T-helper 2 cell (primary cell): ENCODE measurements at places on chromosomes 6 and 20.

- no peak for DNase-seq
Measured at GRCh38 chr6:11241793-11242201, 9.3 kb upstream of the NEDD9 start.

DNA sequence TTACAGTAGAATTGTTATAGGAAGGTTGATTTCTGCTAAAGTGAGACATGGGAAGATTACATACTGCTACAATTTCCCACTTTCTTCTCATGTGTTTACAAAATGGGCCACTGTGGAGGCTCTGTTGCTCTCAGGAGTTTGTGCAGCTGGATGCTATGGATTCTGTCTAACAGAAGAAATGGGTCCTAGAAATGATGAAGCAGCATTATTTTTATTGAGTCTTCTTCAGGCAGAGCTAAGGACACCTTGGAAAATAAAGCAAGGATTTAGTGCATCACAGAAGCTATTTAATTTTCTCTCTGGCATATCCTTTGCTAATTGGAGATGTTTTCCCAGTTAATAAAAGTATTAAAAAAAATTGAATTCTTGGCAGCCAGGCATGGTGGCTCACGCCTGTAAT is 29.2 kb downstream of the CCDC170 start:
- DNase-seq = no peak

- DNase-seq = no peak
Measured at GRCh38 chr6:7954477-7955200, 44.1 kb upstream of the TXNDC5 start.

DNA sequence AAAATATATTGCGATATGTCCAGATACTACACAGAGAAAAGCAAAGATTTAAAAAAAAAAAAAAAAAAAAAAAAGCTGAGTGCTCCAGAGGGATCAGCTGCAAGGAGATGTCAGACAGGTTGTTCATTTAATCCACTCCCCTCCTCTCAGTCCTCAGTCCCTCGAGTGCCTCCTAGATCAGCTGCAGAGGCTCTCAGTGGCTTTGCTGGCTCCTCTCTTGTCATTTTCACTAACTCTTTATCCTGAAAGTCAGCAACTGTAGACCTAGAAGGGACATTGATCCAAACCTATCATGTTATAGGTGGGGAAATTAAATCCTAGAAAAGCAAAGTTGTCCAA is 61.6 kb downstream of the KIAA0319 start:
- DNase-seq = no peak

DNA sequence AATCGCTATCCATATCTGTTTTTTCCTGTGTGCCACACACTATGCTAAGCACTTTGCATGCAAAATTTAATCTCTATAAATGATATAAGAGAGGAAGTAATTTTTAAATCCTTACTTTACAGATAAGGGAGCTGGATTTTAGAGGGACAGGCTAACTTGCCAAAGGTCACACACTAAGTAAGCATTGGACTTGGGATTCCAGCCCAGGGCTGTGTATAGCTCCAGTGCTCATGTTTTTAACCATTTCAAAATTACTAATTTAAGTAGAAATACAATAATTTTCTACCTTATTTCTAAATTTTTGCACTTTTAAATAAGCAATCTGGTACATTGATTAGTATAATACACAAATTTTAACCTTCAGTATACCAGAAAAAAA is 144.6 kb downstream of the UST start:
- no peak for DNase-seq

DNA sequence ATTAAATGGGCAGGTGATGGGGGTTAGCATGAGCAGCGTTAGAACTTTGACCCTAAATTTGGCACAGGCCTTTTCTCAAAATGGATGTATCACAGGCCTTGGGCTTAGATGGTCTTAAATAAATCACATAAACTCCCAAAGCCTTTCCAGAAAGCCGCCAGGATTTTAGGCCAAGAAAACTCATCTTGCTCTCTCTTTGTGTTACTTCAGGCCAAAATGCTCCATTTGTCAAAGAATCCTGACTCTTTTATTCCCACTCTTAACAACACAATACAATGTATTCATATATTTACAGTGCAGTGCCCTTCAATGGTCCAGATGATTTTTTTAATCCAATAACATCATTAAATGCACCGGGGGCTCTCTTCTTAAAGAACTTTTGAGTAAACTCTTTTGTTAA is 5.9 kb upstream of the TCP11 start:
- DNase-seq = no peak

- DNase-seq = no peak
Measured at GRCh38 chr6:151647976-151648639, 154.3 kb downstream of the CCDC170 start.

DNA sequence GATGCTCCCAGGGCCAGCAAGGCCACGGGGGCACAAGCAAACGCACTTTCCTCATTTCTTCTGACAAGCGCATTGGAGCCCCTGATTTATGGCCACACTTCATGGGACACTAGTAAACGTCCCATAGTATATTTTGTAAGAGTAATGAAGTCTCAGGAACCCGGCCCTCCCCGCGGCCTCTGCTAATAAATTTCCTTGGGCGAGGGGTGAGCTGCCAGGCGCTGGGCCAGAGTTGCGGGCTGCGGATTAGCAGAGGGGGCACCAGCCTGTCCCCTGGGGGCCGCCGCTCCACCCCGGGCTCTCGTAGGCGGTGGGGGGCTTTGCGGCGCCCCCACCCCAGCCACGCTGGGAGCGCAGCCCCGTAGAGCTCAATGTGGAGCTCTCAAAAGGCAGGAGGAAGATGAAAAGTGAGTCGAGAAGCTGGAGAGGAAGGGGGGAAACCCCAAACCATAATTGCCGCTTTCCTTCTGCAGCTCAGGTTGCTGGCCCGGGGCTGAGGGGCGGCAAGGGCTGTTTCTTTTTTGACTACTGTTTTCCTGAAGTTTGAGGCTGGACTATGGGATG is 173.6 kb downstream of the CDC5L start:
- DNase-seq = no peak

DNA sequence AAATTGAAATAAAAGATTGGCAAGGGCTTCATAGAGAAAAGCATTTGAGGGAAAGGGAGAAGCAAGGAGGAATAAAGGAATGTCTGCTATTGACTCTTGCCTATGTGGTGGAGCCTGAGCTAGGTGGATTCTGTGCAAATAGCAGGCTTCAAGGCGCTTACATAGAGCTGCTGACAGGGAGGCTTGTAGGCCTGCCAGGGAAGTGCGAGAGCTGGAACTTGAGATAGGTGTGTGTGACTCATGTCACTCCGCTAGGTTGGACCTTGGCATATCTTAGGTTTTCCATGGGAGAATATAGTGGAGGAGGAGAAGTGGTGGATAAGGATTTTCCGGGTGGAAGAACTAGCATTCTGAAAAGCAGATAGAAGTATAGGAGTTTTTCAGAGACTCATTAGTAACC is 14.0 kb downstream of the SNRNP48 start:
- no peak for DNase-seq

DNA sequence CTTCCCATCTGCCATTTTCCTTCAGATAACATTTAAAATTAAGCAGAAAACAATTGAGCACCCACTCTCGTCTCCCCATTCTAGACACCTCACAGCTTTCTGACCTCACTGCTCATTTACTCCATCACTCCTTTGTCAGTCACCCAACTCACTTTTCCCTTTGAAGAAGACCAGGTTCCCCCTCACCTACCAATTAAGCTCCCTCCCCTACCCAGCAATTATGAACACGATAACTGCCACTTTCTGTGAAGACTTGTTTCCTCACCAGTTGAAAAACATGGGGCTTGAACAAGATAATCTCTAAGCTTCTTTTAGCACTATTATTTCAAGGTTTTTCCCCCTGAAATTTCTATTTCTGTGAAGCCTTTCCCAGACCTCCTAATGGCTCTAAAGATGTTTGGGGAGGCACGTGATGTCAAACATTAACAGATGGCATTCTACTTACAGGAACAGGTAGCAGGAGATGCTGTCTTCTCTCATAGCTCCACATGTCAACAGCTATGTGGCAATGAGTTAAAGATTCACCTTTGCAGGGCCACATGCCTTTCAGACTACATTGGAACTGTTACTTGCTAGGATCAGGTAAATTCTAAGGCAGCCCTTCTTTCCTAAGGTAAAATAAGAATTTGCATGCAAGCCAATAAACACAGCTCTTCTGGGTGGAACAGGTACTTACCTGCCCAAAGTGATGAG is 24.8 kb upstream of the SLA2 start:
- DNase-seq = no peak

DNA sequence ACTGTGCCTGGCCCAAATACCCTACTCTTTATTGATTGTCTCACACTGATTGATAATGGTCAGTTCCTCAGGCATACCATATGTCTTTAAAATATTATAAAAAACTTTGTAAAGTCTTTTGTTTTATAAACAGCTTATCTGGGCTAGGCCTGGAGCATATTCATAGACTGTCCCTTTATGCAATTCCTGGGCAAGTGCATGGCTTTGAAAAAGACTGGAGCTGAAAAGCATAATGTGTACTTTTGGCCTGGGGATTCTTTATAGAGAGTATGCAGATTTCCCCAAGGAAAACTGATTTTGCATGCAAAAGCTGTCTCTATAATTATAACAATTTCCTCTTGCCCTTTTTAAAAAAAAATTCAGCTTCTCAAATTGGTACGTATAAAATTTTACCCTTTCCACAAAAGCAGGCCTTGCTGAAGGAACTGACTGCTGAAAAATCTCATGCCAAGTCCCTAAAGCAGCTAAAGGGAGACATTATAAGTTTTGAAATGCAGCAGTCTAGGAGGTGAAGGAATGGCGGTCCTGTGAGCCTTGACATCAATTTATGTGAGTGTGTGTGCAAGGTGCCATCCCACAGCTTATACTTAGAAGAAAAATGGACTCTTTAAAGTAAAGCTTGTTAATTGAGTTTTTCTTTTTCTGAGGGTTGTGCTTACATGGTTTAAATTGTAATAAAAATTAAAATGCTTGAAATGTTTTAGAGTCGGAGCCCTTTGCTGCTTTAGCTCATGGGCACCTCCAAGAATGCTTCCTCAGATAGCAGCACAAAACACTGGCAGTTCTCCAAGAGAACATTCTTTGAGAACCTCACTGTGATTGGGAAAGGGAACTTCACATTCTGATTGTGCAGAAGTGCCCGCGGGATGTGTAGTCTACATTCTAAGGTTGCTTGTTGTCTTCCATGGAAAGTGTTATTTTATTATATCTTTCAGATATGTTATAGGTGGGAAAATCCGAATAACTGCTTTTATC is 43.9 kb downstream of the PLCB4 start:
- no peak for DNase-seq

DNA sequence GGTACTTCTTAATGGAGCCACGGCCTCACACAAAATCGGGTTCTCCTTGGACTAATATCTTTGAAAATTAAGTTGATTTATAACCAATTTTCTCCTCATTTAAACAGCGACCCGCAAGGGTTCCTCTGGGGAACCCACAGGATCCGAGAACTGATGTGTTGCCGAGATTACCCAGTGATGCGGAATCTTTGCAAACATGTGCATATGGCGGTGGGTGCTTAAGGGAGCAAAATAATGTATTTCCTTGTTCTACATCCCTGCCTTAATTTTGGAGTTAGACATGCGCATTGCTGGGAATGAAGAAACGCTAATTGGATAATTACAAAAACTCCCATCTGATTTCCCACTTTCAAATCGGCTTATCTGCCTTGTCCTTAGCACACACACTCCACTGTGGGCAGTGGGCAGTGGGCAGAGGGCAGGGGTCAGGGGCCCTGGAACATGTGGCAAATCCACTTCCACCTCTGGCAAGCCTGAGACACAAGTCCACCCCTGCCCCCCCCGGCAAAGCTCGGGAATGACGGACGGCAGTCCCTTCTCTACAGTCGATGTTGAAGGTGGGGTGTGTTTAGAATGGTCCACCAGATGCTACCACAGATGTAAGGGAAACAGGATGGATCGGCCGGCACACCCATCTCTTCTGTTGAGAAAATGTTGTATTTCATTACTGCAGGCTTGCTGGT is 137.4 kb upstream of the CDH4 start:
- no peak for DNase-seq

DNA sequence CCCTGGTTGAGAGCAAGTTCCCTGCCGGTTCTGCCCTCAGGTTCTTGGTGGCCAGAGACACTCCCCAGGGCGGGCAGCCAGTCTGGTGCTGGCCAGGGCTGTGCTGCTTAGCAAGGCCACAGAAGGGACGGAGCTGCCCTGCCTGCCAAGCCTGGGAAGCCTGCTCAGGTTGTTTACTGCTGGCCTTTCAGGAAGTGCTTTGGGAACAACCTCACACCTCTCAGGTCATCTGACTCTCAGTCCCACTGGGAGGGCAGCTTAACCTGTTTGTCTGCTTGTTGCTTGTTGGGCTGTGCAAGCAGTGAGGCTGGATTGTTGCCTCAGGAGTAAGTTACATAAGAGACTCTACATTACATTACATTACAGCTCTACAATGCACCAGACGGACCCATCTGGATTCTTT is 75.8 kb upstream of the AFDN start:
- DNase-seq = no peak

DNA sequence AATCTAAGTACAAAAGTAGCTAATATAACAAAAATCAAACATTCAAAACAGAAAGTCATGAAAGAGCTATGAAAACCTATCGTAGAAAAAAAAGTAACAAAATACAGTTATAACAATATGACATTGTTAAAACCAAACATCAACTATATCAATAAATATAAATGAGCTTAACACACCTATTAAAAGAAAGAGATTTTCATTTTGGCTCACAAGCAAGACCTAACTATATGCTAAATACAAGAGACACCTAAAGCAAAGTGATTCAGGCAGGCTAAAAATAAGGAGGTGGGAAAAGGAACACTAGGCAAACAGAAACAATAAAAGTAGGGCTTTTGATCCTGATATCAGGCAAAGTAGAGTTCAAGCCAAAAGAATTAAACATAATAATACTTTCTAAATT is 13.5 kb downstream of the ZNF322 start:
- no peak for DNase-seq

DNA sequence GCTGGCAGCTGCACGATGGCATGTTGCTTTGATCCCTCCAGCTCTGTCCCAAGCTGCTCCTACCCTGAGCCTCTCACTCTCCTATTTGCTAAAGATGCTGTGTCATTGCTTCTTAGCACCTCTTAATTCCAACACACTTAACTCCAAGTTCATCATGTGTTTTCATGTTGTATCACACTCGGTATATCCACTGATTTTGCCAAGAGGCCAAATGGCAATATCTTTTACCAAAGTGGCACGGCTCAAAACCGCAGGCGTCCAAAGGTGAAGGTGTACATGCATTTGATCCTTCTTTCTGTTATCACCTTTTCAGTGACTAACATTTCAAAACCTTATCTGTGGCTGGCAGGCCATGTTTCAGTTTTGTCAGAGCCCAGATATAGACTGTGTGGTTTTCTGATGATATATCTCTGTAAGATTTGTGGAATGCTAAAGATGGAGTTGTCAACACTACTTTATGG is 217.0 kb downstream of the TBX18 start:
- DNase-seq = no peak

DNA sequence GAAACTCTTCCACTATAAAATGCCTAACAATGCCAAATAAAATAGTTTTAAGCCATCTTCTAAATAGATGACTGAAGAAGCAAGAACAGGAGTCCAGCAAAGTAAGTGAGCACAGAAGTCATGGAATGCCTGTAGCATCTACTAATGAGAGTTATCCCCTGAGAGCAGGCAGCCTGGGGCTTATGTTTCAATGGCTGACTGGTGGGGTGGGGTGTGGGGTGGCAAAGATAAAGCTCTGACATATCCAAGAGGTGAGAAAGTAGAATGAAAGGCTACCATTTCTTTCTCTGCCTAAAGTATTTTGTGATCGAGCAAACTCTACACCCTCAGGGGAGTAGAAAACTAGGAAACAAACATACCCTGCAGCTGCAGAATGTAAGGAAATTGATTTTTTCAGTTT is 348.8 kb downstream of the TFAP2B start:
- no peak for DNase-seq
